ENCODE measurements at places on chromosomes 13 and 19. TPM values are rescaled to one million over a fixed set of nuclear protein-coding genes. Genes with fewer than 3 reads are reported as not detected.

The NLRP4 gene
- not detected for total RNA-seq

The ZNF66 gene
- total RNA-seq: 0.35 TPM

The SHC2 gene
- total RNA-seq: 1.2 TPM

The CAPS gene
- 6.1 TPM for total RNA-seq

The RASAL3 gene
- not detected for total RNA-seq

The LENG8 gene
- 12.0 TPM for total RNA-seq

GRCh38 chr19:46631481-46631880 is 4.5 kb downstream of the GNG8 start:
- DNase-seq: no peak

DNA sequence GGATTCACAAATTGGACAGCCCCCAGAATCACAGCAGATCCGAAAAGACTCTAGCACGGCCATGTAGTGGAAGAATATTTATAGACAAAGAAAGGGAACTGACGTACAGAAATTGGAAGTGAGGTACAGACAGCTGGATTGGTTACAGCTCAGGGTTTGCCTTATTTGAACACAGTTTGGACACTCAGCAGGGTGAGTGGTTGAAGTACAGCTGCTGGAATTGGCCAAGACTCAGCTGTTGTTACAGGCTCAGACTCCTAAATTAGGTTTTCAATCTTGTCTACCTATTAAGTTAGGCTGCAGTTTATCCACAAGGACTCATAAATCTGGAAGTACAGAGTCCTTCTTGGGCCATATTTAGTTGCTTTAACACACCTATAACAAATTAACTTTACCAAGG is 5.8 kb upstream of the CFAP97D2 start:
- DNase-seq: no peak

GRCh38 chr19:1248139-1248785 is at the start of gene MIDN:
Gene MIDN, plus strand, starts transcription at chr19:1248583. Its CDS starts 1,714 bp downstream, at chr19:1250297.
- DNase-seq: peak; percentile 83

GRCh38 chr19:46303691-46304397 is 7.0 kb downstream of the HIF3A start:
- peak; percentile 63 for DNase-seq

DNA sequence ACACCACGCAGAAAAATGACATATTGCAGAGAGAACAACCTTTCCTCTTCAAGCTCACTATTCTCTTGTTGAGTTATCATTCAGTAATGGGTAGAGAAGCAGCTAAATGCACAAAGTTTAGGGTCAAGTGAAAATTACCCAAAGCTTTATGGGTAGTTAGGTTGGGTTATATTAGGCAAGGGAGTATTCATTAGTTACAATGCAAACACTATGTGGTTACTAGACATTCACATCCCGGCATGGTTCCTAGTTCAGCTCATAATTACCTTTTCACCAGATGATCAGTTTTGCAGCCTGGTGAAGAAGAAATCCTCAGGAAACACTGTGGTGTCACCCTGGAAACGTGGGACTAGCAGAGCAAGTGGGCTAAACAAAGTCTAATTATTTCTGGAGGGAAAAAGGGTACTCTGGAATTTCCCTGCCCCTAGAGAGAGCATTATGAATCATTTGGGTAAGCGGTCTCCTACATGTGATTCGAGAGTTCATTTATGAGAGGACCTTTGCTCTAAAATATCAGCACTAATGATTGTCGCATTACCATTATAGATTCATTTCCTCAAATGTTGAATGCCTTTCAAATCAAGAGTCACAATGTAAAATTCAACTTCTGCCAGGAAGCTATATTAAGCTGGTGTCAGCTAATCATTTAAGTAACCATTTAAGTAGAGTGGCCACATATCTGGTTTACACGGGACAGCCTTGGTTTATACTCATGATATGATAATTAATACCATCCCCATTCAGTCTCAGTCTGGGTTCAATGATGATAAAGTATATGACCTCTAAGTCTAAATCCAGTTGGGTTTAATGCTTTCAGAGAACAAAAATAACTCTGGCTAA is 1208.0 kb downstream of the DIAPH3 start:
- DNase-seq: no peak

DNA sequence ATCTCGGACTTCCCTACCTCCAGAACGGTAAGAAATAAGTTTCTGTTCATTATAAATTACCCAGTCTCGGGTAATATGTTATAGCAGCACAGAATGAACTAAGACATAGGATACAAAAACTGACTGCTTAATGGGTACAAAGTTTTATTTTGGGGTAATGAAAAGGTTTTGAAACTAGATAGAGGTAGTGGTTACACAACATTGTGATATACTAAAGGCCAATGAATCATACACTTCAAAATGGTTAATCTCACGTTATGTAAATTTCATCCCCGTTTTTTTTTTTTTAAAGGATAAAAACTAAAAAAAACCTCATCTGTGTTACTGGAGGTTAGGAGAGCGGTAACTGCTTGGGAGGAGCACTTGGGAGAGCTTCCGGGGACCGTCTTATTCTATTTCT is 23.5 kb downstream of the AKT2 start:
- DNase-seq: no peak

- no peak for DNase-seq
These were observed 305.8 kb downstream of the MTUS2 start for GRCh38 chr13:29125934-29126424.

DNA sequence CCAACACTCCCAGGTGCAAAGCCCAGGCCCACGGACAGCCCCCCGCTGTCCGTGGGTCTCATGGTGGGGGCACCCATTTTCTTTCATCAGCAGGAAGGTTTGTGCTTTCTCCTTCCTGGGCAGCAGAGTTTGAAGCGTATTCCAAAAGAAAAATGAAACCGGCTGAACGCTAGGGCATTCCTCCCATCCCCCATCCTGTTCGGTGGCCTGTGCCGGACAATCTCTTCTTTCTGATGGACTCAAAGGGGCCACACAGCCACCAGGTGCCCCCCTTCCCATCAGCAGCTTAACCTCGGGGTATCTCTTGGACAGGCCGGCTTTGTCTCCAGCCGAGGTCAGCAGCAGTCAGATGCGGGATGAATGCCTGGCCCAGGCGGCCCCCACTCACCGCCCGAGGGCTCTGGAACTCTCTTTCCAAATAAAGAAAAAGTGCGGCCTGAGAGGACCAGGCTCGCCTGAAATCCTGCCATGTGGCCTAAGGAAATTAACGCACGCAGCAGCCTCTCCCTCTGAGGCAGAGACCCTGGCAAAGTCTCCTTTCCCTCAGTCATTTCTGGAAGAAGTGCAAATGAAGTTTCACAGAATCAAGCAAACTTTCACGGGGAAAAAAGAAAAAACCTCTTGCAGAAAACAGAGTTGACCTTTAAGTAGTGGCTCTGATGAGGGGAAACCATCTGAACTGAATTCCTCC is 67.8 kb downstream of the RASA3 start:
- peak; percentile 51 for DNase-seq

DNA sequence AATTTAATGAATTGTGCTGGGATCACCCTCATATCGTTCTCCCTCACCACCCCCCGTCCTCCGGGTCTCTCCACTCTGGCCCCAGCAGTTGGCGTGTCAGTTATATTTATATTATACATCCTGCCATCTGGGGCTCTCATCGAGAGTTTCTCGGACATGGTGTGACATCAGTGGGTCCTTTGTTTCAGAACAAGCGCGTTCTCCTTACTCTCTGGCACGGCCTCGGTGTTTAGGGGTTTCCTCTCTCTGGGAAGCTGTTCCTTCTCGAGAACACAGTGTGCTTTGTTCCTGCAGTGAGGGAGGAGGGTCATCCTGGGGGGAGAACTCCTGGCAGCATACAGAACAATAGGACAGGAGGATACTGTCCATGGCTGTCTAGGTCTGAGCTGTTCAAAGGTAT is 9.8 kb upstream of the MCF2L start:
- DNase-seq: no peak

GRCh38 chr19:5953680-5954213 is 24.2 kb downstream of the RANBP3 start:
- no peak for DNase-seq

GRCh38 chr13:111623208-111623607 is 302.8 kb downstream of the TEX29 start:
- DNase-seq: no peak

DNA sequence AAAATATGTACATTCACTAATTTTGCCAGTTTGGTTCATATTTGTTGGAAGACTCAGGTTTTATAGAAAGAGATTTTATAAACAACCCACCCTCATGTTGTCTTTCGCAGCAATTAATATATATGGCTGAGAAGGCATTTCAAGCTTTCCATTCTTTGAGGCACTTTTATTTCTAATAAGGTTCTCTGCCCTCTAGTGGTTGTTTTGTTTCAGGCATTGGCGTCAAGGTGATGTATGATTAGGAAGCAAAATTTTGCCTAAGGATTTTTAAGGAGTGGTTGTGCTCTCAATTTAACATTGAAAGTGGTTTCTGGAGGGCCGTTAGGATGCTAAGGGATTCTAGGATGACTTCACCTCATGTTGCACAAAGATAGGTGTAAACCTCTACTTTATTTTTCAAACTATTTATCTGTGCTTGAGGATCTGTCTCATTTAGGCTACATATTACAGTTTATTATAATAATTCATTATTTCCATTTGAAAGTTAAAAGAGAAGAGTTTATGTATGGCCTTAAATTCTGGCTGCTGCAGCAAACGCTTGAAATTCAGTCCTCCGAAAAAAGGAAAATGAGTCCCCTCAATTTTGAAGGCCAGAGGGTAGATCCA is 35.9 kb downstream of the OXGR1 start:
- no peak for DNase-seq

DNA sequence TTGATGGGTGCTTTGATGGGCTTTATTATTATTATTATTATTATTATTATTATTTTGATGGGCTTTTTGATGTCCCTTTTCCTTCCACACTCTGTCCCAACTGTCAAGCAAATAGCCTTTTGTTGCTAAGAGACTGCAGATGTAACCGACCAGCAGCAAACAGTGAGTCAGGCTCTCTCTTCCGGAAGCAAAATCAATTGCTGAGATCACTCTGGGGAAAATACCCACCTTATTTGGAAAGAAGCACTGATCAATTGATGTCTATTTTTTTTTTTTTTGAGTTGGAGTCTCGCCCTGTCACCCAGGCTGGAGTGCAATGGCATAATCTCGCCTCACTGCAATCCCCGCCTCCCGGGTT is 2.9 kb downstream of the LDLR start:
- DNase-seq: peak; percentile 68

GRCh38 chr19:12828494-12828893 is 5.9 kb downstream of the RTBDN start:
- DNase-seq: no peak

DNA sequence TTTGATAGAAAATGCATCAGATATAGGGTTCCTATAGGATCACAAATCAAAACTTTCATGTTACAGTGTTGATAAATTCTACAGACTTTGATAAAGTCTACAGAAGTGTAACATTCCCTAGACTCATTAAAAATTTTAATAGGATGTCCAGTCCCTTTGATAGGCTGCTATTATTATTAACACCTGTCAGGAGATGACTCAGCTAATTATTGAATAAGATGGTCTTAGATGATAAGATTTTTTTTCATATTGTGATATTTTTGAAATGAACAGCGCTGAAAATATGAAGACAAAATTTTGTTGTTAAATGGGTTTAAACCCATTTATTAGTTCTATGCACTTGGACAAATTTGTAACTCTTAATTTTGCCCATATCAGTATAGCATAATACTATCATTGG is 356.8 kb upstream of the SLITRK1 start:
- no peak for DNase-seq

DNA sequence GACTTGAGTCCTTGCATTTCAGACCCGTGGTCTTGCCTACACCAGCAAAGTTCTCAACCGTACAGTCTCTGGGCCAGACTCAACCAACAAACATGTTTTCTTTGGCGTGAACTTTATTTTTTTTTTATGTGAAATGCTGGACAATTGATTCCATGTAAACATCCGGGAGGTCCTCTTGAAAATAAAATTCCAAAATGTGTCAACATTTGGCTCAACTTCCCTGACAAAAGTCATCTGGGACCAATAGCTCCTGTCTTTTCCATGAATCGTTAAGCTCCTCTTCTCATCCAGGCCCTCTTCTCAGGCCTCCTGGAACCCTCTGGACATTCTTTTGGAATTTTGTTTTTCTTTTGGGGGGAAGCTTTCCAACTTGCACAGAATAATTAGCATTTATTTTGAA is 2.7 kb downstream of the ALDH16A1 start:
- no peak for DNase-seq

DNA sequence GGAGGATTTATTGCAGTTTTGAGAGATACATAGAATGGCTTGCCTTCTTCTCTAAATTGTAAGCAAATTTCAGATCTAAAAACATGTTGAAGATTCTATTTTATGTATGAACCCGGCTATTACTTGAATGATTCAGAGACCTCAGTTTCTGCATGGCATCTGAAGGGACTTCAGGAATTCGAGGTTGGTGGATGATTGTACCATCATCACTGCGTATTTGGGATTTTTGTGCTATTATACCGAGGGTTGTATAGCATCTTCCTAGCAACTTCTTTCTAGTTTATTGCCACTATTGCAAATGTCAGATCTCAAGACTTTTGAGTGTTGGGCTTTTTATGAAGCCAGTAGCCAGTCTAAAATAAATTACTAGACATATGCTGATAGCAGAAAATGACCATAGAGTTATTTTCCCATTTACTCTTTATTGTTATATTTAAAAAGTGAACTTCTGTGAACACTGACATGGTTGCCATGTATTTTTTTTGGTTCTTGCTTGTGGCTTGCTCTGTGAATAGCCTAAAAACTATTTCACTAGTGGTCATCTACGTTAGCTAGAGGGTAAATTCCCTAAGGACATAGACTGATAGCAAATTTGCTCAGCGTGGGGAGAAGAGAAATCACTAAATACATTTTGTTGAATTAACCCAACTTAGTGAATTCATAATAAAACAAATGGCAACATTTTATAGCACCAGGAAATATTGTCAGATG is 70.6 kb upstream of the KLF12 start:
- DNase-seq: no peak

DNA sequence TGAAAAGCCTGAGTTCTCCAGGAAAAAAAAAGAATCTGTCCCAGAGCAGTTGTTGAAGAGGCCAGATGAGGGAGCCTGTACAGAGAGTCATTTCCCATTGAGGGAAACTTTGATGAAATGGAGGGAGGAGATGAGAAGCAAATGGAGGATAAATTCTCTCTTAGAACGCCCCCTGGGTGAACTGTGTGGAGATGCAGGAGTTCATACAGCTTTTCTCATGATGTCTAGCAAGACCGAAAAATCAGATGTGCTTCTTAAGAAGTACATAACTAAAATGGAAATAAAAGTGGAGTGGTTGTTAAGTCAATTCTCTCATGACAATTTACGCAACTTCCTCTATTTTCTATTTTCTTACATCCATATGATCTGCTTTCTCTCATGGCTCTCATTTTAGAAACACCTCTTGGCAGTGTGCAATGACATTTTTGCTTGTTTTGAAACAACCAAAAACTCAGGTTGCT is 1263.1 kb downstream of the PCDH9 start:
- DNase-seq: peak; percentile 52

DNA sequence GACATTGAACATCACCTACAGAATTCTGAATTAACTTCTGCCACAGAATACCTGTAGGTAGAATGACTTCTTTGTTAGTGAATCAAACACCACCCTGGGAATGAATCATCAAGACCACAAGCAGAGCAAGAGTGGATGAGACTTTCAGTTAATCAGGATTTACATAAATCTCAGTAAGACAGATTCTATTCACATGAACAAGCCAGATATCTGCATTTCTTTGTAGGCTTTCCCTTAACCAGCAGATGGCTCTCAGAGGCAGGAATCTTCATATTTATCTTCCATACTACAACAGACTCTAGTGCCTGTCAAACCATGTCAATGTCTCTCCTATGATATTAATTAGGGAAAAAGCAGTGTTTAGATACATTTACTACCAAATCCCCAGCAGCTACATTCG is 412.1 kb downstream of the KLF12 start:
- peak; percentile 23 for DNase-seq

- DNase-seq: no peak
These were observed 10.4 kb downstream of the ZNF146 start for GRCh38 chr19:36225219-36225892.

- no peak for DNase-seq
These were observed 68.6 kb downstream of the STK24 start for GRCh38 chr13:98508280-98508679.
